Stimulated activated CD8-positive, alpha-beta memory T cell treated with anti-CD3 and anti-CD28 coated beads, Interleukin-7, amount 100 ng/mL, for 1 hour (primary cell): ENCODE measurements at places on chromosomes 6 and 20.

DNA sequence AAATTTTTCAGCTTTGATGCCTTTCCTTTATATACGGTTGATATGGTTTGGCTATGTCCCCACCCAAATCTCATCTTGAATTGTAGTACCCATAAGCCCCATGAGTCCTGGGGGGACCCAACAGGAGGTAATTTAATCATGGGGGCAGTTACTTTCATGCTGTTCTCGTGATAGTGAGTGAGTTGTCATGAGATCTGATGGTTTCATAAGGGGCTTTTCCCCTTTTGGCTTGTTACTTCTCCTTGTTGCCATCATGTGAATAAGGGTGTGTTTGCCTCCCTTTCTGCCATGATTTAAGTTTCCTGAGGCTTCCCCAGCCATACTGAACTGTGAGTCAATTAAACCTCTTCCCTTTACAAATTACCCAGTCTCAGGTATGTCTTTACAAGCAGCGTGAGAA lies 66.8 kb downstream of the ARHGAP18 start:
- no peak for DNase-seq

DNA sequence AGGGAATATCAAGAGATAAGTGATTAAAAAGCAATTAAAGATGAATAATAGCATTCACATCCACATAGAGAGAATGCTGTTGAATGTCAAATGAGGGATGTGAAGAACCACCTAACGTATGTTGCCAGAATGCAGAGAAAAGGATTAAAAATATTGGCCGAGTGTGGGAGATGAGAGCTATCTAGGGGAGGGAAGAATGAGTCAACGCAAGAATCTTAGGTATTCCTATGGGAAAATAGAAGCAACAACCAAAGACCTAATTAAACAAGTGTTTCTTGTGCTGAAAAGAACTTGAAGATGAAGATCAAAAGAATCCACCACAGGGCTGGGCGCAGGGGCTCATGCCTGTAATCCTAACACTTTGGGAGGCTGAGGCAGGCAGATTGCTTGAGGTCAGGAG lies 12.2 kb upstream of the RSPH3 start:
- no peak for DNase-seq

DNA sequence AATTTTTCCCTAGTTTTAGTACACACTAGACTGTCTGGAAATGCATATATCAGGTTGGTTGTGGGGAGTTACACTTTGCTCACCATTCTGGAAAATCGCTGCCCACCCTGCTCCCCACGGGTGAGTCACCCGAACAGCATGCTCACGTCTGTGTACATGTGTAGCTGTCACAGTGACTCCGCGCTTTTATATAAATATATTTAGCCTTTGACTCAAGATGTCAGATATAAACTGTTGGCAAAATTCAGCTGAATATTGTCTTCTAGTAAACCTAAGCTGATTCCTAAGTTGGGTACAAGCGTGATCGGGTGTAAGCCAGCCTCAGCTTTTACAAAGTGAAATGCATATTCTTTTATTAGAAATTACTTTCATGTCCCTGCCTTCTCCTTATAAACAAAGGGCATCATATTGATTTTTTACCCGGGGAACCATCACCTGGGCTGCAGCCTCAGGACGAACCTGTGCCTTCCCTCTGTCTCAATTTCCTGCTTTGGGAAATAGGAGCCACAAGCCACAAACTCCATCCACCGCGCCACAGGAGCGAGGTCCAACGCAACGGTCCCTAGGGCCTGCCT lies 4.3 kb downstream of the SDCBP2 start:
- DNase-seq = no peak

DNA sequence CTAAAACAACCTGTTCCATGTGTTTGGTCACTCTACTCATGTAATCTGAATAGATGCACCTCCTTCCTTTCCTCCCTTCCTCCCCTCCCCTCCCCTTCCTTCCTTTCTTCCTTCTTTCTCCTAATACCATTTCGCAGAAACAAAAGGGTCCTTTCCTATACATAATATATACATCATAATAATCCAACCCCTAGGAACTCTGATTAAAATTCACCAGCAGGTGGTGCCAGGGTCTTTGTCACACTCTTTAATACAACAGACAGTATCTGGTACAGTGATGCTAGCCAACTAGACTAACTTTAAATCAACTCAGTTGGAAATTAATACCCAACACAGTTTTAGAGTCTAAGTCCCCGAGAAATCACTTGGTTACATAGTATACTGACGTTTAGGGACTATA lies 181.2 kb upstream of the SHLD1 start:
- no peak for DNase-seq

DNA sequence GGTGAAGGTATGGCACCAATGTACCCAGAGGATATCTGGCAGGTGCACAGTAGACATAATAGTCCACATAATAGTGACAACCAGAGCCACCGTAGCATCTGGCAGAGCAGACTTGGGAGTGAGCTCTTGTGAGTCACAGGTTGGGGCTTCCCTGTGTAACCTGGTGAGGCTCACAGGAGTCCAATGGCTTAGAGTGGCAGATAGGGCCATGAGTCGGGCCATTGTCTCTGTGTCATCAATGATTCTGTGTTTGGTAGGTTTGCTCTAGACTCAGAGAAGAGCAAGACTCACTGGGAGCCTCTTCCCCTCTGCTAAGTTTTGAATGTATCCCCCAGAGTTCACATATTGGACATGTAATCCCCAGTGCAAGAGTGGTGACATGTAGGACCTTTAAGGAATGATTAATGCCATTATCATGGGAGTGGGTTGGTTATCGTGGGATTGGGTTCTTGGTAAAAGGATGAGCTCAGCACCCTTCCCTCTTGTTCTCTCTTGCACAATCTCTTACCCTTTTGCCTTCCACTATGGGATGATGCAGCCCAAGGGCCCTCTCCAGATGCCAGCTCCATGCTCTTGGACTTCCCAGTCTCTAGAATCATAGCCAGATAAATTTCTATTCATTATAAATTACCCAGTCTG lies 22.6 kb upstream of the SIRPA start:
- DNase-seq = no peak

GRCh38 chr6:10310330-10310653 lies 104.6 kb downstream of the TFAP2A start:
- DNase-seq = no peak

DNA sequence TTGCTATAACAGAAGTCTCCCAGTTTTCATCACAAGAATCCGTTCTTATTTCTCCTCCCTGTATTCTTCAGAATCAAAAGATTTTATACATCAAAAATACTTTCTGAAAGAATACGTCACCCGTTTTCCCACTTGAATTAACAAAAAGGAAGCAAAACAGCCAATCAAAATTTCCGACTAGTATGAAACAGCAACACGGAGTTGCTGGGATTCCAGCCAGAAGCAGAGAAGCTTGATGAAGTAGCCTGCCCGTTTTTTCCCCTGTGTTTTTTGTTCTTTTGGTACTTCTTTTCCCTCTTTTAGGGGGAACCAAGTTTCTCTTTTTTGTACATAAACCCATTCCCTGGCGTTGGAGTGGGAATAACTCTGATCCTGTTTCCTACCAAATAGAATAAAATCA lies 14.6 kb downstream of the TXLNB start:
- DNase-seq = no peak

GRCh38 chr20:37988306-37988954 lies 44.8 kb downstream of the TTI1 start:
- DNase-seq = no peak

GRCh38 chr6:149224399-149224798 lies 93.1 kb upstream of the TAB2 start:
- no peak for DNase-seq

- DNase-seq = no peak
Measured at GRCh38 chr20:16810216-16810615, 62.1 kb downstream of the OTOR start.

- DNase-seq = no peak
Measured at GRCh38 chr6:44333942-44334341, 8.5 kb upstream of the SPATS1 start.

DNA sequence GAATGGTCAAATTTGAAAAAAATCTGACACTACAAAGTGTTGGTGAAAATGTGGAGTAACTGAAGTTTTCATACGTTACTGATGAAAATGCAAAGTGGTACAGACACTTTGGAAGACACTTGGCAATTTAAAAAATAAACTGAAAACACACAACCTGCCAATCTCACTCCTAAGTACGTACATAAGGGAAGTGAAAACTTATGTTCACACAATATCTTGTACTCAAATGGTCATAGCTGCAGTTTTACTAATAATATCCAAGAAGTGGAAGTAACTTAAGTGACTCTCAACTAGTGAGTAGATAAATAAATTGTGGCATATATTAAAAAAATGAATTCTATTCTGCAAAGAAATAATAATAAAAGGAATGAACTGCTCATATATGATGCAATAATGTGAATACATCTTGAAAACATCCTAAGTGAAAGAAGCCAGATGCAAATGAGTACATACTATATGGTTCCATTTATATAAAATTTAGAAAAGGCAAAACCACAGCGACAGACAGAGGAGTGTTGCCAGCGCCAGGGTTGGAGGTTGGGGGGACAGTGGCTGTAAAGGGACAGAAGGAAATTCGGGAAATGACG lies 198.2 kb downstream of the ERMARD start:
- DNase-seq = no peak

- no peak for DNase-seq
Measured at GRCh38 chr6:15510536-15511247, 152.1 kb downstream of the DTNBP1 start.

GRCh38 chr6:34602318-34603111 lies 46.4 kb upstream of the SPDEF start:
- DNase-seq = no peak

GRCh38 chr20:48223715-48224114 lies 438.4 kb upstream of the SULF2 start:
- DNase-seq = no peak

DNA sequence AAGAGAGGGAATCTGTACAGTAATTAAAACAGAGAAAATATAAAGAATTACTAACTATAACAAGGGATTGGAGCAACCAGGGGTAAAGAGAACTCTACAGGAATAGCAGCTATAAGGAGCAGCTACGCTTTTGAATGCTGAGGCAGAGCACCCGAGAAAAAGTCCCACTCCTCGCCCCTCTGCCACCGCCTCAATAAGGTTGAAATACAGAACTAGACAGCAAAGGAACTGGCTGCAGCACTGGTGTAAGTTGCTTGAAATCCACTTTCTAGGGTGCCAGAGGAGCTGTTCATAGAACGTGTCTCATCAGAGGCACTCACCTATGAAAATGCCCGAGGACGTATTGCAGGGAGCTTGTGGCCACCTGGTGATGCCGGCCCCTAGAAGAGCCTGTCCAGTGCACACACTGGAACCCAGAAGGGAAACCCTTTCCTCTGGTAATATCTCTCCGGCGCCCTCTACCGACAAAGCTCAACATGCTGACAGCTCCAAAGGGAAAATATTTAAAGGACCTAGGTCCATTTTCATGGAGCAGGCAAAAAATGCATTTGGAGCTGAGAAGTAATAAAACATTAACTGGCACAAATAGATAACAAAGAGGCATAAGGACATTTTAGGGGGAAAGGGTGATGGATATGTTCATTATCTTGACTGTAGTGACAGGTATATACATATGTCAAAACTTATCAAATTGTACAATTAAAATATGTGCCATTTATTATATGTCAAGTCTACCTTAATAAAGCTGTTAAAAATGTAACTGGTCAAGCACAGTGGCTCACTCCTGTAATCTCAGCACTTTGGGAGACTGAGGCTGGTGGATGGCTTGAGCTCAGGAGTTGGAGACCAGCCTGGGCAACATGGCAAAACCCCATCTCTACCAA lies 137.4 kb upstream of the HDAC2 start:
- no peak for DNase-seq

DNA sequence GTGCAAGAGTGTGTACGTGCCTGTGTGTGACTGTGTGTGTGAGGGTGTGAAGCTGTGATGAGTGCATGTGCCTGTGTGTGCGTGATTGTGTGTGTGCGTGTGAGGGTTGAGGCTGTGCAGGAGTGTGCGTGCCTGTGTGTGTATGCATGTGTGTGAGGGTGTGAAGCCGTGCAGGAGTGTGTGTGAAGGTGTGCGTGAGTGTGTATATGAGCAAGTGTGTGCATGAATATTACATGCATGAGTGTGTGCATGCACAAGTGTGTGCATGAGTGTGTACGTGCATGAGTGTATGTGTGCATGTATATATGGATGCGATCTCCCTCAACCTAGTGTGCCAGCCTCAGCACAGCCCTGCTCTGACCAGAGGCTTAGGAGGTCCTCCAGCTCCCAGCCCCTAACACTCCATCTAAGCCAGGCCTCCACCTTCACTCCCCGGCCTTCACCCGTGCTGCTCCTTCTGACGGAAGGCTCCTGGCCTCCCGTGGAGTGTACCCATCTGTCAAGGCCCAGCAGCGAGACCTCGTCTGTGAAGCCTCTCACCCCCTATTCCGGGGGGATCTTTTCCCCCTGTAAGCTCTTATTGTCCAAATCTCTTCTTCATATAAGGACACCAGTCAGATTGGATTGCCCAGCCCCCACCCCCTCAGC lies 19.9 kb upstream of the PHACTR3 start:
- no peak for DNase-seq

- no peak for DNase-seq
Measured at GRCh38 chr6:144098993-144099392, 3.6 kb upstream of the SF3B5 start.

DNA sequence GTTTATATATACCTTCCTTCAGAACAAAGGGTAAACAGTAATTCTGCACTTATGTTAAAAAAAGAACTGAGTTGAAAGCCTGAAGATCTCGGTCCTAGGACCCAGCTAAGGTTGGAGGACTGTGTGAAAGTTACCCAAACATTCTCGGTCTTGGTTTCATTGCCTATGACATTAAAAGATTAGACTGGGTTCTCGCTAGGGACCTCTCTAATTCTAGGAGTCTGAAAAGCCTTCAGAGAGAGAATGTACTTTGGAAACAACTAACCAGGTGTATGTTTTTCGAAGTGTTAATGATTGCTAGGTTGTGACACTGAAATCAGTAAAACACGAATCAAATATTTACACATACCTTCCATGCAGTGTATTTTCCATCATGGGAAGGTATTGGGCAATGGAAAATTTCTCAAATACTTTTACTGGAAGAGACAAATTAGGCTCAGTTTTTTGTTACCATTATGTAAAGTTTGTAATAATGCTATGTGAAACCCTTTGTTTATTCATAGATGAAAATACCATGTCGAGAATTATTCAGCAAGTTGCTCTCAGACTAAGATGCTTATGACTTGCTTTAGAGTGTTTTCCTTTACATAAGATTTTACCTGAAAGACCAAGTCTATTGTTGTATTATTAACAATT lies 113.7 kb upstream of the LOC128125822 start:
- no peak for DNase-seq

- DNase-seq = no peak
Measured at GRCh38 chr6:42694586-42694985, 27.8 kb downstream of the PRPH2 start.

DNA sequence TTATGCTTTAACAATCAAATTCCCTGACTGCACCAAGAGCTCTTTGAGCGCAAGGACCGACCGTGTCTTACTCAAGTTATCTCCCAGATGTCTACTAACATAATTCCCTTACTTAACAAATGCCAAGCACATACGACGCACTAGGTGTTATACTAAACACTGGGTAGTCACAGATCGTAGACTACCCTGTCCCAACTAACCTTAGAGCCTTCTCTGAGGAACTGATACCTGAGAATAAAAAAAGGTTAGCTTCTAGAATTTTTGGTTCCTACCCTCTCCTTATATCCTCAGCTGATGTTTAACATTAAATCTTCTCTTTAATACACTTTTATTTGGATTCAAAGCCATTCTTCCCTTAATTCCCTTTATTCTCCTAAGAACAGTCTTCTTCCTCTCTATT lies 38.5 kb downstream of the EPB41L2 start:
- DNase-seq = no peak
